Bronchial epithelial cell (primary cell): ENCODE measurements at places on chromosomes 3 and 15. TPM values are rescaled to one million over a fixed set of nuclear protein-coding genes. Genes with fewer than 3 reads are reported as not detected.

DNA sequence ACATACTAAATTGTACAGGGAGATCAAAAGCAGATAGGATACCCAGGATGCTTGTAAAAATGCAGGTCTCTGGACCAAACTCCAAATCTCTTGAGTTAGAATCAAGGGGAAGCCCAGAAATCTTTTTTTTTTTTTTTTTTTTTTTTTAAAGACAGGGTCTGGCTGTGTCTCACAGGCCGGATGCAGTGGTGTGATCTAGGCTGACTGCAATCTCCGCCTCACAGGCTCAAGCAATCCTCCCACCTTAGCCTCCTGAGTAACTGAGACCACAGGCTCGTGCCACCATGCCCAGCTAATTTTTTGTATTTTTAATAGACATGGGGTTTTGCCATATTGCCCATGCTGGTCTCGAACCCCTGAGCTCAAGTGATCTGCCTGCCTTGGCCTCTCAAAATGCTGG, 373.5 kb downstream of the SHQ1 start:
- no peak for DNase-seq

DNA sequence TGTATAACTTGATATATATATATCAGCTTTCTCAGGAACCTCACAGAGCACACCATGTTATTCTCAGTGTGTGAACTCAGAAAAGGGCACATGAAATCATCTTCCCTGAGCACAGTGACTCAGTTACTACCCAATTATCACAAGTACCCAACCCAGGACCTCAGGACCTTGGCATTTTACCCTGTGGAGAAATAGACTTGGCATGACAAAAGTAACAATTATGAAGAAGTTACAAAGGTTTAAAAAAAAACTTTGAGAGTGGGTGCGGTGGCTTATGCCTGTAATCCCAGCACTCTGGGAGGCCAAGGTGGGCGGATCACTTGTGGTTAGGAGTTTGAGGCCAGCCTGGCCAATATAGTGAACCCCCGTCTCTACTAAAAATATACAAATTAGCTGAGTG, 52.4 kb downstream of the ONECUT1 start:
- peak; percentile 54 for DNase-seq

Gene GATM
- 1.0 and 1.3 TPM in 2 replicates for total RNA-seq

Gene CD200
- 0.13 and 0.53 TPM in 2 replicates for total RNA-seq

Gene CADPS
- 1.3 TPM in 1 of 2 replicates, not detected in the other for total RNA-seq

DNA sequence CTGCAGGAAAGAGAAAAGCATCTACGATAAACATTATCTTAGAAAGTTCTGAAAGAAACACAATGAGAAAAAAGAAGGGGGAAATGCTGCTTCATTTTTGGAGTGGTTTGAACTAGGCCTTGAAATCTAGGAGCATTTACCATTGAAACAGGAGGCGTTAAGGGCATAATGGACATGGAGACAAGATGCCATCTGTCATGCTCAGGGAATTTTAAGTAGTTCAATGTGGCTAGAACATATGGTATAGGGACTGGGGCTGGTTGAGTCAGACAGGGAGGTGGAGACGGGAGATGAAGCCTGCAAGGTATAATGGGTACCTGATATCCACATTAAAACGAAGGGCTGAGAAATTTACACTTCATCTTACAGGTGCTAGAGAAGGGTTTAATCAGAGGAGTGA, 10.4 kb upstream of the PLAAT1 start:
- no peak for DNase-seq

Gene FGF7
- total RNA-seq: 0.13 and 4.7 TPM in 2 replicates

DNA sequence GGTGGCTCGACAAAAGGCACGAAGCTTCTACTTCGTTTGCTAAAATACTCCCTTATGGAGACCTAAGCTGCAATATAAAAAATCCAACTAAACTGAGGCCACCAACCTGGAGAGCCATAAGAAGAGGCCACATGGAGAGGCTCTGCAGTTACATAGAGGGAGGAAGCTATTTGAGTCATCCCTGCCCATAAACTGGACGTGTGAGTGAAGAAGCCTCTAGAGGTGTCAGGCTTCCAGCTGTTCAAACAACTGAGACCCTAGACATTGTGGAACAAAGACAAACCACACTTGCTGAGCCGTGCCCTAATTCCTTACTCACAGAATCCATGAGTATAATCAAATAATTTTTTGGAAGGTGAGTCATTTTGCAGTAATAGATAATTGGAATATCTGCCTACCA, 50.2 kb upstream of the GMNC start:
- DNase-seq: peak; percentile 15

DNA sequence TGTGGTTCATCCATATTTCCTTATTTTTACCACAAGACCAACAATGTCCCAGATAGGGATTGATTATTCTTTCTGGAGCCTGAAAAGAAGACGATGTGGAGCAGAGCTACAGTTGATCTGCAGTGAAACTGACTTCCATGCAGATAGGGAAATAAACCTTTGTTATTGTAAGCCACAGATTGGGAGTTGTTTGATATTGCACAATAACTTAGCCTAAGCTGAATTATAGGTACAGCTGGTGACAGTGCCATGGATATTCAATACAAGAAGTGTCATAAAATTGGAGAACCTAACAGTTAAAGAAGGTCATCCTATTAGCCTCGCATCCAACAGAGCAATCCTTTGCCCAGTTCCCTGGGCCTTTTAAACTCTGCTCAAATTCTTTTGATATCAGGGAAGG, 367.7 kb upstream of the PPP2R3A start:
- DNase-seq: no peak

GRCh38 chr3:65739901-65740541, 298.7 kb downstream of the MAGI1 start:
- no peak for DNase-seq

- DNase-seq: no peak
Observed at GRCh38 chr3:18557216-18557615, 132.1 kb upstream of the SATB1 start.

Gene MINDY4B
- not detected in 2 replicates for total RNA-seq

- DNase-seq: no peak
Observed at GRCh38 chr3:50637011-50637410, 20.1 kb downstream of the MAPKAPK3 start.

GRCh38 chr3:11059090-11059798, 66.7 kb downstream of the SLC6A1 start:
- peak; percentile 76 for DNase-seq

DNA sequence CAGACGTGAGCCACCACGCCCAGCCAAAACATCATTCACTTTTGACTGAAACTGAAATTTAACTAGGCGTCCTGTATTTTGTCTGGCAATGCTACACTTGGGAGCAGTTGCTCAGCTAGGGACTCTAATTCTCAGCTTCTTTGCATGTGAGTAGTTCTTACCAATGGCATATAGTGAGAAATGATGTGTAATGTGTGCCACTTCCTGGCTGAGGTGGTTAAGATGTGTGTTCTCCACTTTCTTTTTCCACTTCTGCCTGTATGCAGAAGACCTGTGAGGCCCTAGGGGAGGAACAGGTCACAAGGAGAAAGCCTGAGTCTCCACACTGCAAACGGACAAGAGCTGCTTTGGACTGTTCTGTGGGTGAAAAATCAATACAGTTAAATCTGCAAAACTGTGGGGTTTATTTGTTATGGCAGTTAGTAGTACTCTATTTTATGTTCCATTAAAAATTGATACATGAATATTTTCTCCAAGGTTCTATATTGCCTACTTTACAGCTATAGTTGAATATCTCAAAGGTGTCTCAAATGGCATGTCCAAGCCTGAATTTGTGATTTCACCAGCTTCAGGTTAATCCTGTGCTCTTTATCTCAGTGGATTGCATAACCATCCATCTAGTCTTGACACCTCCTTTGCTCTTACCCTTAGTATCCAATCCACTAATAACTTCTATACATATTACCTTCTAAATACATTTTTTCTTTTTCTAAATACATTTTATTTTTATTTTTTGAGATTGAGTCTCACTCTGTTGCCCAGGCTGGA, 59.3 kb downstream of the NR1D2 start:
- peak; percentile 94 for DNase-seq

DNA sequence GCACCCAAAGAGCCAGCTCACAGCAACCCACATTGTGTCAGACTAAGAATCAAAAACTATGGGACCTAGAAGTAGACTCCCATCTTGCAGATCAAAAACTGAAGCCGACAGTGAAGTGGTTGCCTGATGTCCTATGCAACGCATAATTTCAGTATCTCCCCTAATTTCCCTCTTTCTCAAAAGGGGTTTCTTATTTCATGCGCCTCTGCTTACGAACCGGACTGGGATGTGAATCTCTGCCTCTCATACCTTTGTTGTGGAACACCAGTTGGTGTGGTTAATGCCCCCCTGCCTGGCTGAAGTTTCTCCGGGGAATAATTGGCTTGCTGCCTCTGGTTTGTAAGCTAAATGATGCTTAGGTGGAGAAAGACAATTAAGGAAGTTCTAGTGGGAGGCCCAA, 514 bp upstream of the FAM174B start:
- DNase-seq: no peak

DNA sequence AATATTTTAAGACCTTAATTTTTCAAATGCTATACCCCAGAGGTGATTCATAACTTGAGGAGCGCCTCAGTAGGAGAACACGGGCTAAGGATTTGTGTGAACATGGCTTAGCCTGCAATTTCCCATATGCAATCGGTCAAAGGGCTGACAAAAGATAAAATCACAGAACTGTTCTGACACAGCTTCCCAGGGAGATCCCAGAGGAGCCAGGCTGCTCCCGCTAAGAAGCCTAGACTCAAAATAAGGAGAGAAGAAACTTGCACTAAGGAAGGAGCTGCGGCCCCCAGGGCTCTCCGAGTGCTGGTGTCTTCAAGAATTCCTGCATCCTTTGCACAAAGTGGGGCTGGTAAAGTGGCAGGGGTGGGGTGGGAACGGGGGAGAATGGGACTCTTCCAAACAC, 106.3 kb upstream of the DLG1 start:
- DNase-seq: no peak

Gene ARHGEF26
- total RNA-seq: 0.53 and 0.64 TPM in 2 replicates

GRCh38 chr15:40511472-40512133, 40.8 kb downstream of the CHST14 start:
- peak; percentile 30 for DNase-seq

DNA sequence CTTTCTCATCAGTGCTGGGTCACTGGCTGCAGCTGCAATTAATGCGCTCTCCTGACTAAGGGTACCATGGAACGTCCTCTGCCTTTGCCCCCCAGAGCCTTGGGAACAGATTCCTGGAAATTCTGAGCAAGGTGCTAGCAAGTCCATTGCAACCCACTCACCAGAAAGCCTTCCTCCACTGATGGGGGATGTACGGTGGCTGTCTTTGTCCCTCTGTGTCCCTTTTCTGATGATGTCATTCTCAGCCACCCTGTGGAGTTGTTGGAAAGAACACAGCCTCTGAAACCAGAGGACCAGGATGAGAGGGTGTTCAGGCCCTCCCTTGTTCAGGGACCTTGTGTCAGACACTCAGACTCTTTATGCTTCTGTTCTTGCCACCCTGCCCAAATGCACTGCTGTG, 38.1 kb upstream of the ZBTB38 start:
- no peak for DNase-seq

DNA sequence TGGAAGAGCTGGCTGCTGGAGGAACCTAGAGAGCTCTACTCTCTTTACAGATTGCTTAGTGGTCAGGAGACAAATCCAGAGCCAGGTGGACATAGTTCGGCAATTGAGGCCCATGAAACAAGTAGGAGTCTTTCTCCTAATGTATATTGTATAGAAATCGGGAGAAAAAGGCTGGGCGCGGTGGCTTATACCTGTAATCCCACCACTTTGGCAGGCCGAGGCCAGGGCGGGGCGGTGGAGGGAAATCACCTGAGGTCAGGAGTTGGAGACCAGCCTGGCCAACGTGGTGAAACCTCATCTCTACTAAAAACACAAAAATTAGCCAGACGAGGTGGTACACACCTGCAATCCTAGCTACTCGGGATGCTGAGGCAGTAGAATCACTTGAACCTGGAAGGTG, 10.8 kb downstream of the RAD54L2 start:
- DNase-seq: no peak

DNA sequence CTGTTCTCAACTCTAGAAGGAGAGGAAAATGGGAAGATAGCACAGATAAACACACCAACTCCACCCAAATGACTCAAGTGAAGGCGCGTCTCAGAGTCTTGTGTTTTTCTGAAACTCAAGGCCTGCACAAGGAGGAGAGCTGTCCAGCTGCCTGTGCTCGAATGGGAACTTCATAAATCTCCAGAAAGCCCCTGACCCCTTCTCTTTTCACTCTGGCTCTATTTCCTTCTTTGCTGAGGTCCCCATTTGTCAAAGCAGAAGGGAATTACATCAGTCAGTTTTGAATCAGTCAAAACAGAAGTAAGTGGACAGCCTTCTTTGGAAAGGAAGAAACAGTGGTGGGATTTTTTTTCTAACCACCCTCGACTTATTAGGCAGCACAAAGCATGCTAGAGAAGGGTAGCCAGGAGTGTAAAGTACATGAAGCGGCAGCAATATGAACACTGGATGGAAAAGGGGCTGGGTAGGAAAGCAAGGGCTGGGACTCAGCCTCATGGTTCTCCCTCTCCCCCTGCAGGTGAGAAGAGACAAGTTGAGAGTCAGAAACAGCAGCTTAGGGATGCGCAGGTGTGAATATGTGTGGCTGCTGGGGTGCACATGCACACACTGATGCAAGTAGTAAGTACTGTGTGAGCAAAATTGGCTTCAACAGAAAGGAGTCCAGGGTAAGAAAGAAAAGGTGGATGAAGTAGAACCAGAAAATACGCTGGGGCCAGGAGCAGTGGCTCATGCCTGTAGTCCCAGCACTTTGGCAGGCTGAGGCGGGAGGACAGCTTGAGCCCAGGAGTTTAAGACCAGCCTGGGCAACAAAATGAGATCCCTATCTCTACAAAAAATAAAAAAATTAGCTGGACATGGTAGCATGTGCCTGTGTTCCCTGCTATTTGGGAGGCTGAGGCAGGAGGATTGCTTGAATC, 36.6 kb upstream of the MAGEF1 start:
- DNase-seq: peak; percentile 52

Gene P2RY13
- total RNA-seq: not detected in 2 replicates

Gene LXN
- 3.5 and 6.8 TPM in 2 replicates for total RNA-seq

Gene SAXO2
- total RNA-seq: 0.26 and 0.38 TPM in 2 replicates

Gene DGKG
- not detected in 2 replicates for total RNA-seq

Gene FANCD2OS
- not detected in 2 replicates for total RNA-seq

- DNase-seq: no peak
Observed at GRCh38 chr3:141796889-141797781, 33.9 kb downstream of the GRK7 start.
